NCI-H510A (cell line): ENCODE measurements at places on chromosomes 2 and 18.

GRCh38 chr18:29979881-29980280 is 1062.7 kb downstream of the DSC3 start:
- DNase-seq: no peak

DNA sequence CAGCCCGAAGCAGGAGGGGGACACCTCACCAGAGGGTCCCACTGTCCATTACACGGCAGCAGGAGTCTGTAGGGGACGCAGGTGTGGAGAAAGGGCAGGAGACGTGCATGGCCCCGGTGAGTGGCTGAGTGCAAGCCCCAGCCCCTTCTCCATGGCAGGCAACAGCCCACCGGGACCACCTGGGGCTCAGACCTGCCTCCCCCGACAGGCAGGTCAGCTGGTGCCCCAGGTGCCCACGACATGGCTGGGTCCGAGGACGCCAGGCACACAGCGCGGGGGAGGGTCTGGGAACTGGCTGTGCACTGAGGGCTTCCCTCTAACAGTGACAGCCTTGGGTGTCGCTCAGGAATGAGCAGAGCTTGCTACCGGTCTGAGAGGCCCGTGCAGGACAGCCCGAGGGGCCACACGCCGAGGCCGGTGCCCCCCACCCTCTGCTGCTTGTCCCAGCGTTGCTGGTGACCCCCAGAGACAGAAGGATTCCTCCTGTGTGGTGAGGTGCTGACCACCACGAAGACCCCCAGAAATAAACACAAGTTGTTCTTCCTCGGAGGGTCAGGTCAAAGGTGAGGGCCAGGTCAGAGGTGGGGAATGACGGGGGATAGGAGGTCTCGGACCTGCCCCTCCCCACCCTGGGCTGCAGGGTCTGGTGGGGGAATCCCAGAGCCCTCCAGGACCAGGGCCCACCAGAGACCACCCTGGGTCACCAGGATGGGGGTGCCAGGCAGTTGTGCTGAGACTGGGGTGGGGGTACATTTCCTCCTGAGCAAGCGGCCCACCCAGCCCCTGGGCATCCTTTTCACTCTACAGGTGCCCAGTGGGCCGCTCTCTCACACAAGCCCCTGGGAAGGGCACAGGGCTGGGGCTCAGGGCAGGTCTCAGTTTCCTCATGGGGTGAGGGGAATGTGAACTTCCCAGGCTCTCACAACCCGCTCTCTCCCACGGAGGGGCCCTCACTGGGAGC is 50.6 kb downstream of the SLC66A2 start:
- no peak for DNase-seq

DNA sequence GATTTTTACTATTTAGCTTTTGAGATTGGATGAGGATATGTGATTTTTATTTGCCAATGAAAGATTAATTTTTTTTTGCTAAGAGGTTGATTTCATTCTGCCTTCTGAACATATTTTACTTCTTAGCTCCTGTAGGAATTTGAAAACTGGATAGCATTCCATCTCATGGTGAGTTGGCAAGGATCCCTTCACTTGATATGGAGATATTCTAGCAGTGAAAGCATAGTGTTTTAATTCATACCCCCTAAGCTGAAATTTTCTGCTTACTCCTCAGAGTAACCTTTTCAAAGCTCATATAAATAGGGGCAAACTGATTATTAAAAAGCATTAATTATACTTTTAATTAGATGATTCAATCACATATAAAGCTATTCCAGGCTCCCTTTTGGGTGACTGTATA is 61.0 kb upstream of the KCNJ3 start:
- no peak for DNase-seq

DNA sequence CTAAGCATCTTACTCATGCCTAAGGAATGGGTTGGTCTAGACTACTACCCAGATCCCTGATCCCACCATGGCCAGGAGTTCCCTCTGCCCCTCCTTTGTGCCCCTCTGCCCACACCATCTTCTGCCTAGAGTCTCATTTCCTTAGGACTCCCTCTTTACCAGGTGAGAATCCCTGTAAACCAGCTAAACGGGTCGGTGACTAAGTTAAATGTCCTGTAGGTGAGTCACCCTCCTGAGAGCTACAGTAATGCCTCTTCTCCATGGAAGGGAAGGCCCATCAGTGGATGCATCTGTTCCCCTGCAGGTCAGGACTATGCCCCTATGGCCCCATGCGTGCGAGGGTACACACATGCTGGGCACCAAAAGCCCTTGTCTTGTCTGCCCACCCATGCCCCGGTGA is 25.4 kb downstream of the PTGR3 start:
- no peak for DNase-seq

DNA sequence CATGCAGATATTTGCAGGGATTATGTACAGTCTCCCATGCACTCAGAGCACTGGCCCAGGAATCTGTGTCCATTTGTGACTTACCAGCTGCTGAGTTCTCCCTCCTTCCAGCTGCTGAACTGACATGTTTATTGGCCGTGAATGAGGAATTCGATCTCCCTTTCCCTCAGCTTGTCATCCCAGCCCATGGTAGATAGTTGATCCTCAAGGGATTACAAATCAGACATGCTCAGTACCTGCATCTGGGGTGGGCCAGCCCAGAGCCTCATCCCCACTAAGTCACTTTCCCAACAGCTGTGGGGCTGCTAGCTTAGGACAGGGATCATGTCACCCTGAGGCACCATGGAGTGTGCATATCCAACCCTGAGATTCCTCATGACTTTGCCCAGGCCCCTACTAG is 1284.9 kb upstream of the LRRTM1 start:
- DNase-seq: no peak

DNA sequence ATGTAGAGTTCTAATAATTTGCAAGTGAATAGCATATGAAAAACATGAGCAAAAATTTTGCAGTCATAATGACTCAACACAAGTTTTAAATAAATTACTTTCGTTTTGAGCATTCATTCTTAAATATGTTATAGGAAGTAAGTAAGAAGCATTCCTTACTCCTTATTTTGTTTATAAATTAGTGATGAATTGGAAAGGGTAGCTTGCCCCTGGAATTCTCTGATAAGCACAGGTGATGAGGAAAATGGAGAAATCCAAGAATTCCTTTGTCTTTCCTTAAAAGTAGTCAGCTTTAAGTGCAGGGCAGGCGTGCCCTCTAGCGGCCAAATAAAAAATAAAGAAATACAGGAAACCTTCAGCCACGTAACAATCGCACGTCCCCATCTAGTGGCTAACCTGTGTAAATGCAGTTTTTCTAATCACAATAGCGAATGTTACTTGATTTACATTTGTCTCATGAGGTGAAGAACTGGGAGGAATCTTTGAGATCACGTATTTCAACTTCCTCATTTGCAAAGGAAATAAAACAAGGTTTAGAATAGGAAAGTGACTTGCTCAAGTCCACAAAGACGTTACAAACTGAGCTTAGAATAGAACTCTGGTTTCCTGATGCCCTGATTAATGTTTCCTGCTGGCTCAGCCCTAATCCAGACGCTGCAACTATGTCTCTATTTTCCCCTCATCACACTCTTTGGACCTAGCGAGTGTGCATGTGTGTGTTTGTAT is 47.2 kb upstream of the ZNG1B start:
- DNase-seq: no peak

DNA sequence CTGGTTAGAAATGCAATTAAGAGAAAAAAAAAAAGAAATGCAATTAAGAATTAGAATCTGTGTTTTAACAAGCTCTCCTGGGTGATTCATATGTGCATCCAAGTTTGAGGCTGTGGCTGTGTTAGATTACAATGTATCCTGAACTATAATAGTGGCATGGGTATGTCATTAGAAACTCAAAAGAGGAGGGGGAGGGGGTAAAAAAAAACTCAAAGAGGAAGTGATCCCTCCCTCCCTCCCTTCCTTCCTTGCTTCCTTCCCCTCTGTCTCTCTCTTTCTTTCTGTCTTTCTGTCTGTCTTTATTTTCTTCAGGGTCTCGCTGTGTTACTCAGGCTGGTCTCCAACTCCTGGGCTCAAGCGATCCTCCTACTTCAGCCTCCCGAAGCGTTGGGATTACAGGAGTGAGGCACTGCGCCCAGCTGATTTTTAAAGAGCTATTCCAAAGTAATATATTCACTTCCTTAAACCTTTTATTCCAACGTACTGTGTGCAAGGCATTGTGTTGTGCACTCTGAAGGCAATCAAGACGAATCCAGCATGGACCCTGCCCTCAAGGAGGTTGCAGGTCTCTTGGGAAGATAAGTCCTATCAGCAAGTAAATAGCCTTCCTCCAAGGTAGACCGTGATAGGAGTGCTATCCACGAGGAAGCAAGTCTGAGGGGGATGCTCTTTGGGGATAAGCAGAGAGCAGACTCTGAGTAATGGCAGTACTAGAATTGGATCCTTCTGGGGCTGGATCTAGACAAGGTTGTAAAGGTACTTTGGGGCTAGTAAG is 35.9 kb upstream of the MCFD2 start:
- DNase-seq: no peak

- peak; percentile 30 for DNase-seq
These were observed 5.7 kb upstream of the WIPF1 start for GRCh38 chr2:174603280-174603679.
